ENCODE measurements at places on chromosomes 5 and 9.

- no peak for DNase-seq
Measured at GRCh38 chr9:91245431-91246313, 116.0 kb downstream of the AUH start.

DNA sequence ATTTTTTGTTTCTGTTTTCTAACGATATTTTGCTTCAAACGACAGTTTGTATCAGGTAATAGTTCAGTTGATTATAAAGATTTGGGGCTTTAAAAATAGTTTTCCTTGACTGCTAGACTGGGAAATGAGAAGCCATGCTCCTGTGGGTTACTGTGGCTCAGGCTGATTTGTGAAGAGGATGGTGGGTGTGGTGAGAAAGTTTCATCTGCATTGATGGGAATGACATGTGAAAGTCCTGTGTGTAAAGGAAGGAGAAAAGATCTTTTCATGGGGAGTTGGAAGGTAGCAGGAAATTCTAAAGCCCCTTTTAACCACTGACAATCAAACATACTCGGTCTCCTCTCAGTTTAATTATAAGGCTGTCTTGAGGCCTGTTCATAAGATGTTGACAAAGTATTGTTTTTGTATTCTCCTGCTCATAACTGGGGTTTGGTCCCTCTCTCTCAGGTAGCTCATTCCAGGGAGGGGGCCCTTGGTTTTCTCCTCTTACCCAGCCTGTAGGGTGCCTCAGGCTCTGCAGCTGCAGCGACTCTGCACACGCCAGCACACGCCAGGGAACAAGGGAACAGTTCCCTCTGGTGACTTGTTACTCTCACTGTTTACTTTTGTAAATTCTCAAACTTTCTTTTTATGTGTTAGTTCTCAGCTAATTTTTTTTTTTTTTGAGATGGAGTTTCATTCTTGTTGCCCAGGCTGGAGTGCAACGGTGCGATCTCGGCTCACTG lies 91.6 kb downstream of the CARTPT start:
- DNase-seq = no peak

GRCh38 chr5:83559118-83559785 lies 87.7 kb downstream of the VCAN start:
- no peak for DNase-seq

DNA sequence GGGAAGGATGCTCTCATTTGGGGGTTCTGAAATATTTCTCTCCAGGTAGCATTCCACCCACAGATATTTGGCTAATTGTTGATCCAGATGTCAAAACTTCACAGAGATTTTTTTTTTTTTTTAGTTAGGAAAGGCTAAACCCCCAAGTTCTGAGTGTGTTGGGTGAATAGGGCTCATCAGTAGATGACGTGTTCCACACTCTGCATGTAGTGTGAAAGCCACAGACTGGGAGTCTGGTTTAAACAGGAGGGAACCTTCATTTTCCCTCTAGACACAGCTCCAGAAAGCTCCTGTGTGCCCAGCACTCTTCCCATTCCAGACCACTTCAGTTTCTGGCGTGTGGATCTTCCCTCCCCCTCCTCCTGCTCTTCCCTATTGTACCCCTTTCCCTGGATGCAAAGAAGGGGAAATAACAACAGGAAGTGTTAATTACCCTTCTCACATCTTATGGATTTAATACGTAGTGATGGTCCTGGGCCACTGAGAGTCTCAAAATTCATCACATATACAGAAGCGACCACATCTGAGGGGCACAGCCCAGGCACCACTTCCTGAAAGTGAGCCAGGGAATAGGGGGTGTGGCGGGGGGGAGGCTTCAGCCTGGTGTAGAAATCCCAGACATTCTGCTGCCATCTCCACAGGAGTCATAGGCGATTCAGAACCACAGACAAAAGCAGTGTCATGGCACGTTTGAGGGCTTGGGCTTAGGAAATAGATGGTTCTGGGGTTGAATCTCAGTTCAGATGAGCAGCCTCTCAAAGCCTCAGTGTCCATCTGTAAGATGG lies 65.1 kb downstream of the DAP start:
- no peak for DNase-seq

- DNase-seq = no peak
Measured at GRCh38 chr9:71592400-71592799, 175.9 kb downstream of the CEMIP2 start.
